ENCODE measurements at places on chromosomes 6 and 20.
A peak's percentile ranks its signal among the peaks of the same experiment; 100 is the strongest.

DNA sequence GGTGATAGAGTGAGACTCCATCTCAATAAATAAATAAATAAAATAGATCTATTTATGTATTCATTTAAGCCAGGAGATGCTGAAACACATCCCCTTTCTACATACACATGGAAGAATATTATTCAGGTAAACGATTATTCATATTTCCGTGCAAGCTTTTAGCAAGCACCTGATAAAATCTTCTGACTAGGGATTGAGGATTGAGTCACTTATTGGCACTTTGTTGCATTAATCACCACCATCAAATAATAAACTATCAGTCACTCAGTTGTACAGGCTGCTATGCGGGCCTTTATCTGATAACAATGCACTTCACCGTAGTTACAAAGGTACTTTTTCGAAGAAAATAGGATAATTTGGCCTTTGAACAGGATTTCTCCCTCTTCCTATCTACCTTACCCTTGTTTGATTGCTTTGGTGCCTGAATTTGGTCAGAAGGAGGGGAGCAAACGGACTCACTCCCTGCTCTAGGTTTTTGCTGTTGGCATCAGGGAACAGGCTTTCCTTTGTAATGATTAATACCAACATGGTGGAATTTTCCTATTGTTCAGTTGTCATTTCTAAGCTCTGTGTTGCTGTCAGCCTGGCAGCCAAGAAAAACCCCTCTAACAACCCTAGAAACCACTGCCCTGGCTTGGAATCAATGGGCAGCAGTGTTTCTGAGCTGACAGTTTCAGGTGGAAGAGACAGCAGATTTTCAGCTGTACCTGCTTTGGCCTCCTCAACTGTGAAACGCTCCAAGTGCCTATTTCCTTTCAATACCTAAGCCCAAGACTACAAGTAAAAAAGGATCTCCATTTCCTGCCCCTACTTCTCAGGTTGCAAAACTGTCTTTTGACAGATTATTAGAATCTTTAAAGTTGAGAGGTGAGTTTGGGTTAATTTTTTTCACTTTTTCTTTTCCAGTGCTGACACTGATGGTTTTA is 63.0 kb downstream of the MYB start:
- DNase-seq: no peak

DNA sequence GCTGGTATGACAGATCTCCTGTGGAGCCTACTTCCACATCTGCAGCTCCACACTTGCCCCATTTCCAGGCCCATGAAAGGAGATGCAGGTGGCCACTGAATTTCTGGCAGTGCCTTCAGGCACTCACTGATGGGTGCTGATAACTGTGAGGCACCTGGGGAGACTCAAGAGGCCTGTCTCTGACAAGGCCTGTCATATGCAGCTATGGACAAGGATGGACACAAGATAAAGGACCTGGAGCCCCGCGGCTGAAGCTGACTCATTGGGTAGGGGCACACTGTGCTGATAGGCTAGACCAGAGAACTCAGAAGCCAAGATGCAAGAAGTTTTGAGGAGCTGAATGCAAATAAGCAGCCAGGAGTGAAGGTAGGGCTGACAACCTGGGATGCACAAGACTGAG is 81.0 kb upstream of the LRFN2 start:
- no peak for DNase-seq

DNA sequence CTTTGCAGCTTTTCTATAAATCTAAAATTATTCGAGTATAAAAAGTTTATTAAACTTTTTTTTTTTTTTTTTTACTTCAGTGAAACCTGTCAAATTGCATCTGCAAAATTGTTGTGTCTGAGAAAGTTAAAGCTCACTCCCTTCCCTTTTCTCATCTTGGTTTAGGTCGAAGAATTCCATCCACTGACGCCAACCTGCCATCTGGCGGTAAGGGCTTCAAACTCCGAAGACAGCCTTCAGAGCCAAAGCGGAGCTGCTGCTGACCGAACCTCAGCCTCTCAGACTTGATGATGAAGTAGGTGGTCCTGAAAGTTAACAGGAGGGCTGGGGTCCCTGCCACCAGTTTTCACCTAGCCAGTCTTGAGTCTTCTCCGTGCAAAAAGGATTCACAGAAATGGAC is 29.6 kb upstream of the VAPB start:
- no peak for DNase-seq

GRCh38 chr20:59392736-59393135 is 92.3 kb downstream of the EDN3 start:
- no peak for DNase-seq

DNA sequence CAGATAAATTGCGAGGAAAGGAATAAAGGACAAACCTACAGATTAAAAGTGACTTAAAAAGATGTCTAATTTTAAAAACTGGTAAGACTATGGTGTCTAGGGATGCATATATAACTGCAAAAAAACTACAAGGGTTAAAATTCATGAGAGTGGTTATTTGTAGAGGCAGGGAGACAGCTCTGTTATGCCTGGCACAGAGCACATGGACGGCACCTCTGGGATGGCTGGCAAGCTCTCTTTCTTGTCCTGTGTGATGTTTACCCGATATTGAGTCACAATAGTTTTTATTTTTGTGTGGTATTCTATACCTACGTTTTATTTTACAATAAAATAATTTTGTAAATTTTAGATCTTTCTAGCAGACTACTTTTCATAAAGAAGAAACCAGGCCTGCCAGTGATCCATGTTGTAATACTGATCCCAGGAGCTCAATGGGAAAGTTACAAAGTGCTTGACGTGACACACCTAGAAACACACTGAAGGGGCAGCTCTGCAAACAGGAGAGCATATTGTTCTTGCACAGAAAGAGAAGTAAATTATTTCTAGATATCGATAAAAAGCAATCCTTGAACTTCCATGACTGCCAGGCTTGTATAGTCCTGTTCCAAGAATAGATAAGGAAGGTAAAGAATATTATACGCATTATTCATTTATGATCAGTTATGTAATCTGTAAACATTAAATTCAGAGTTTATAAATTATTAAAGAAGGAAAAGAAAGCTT is 290.0 kb downstream of the PTPRK start:
- DNase-seq: no peak

DNA sequence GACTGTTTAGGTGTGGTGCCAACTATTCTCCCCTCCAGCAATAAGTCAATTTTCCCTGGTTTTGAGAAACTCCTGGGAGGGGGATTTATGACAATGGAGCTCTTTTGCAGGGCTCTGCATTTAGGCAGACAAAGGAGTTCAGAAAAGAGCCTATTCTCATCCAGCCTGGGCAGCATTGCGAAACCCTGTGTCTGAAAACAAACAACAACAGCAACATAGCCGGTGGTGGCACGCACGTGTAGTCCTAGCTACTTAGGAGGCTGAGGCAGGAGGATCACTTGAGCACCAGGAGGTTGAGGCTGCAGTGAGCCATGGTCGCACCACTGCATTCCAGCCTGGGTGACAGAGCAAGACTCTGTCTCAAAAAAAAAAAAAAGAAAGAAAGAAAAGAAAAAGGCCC is 6.4 kb downstream of the CLPS start:
- DNase-seq: no peak

- no peak for DNase-seq
Observed at GRCh38 chr6:43825187-43826115, 55.4 kb downstream of the VEGFA start.

DNA sequence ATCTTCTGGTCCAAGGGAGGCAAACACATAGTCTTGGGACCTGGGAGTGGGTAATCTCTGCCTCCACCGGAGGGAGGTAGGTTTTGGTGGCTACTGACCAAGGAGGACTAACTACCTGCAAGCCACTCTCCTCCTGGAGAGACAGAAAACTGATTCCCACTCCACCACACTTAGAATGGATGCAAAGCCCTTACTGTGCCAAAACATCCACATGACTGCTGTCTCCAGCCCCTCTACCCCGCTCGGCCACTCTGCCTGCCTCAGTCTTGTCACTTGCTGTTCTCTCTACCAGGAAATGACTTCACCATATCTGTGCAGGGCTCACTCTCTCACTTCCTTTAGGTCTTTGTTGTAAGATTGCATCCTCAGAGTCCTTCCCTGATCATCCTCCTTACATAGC is 129.5 kb upstream of the ARG1 start:
- DNase-seq: peak; percentile 4

- DNase-seq: no peak
Observed at GRCh38 chr6:99189823-99190721, 159.4 kb downstream of the FAXC start.

- DNase-seq: no peak
Observed at GRCh38 chr6:52834481-52834880, 6.1 kb downstream of the GSTA5 start.

DNA sequence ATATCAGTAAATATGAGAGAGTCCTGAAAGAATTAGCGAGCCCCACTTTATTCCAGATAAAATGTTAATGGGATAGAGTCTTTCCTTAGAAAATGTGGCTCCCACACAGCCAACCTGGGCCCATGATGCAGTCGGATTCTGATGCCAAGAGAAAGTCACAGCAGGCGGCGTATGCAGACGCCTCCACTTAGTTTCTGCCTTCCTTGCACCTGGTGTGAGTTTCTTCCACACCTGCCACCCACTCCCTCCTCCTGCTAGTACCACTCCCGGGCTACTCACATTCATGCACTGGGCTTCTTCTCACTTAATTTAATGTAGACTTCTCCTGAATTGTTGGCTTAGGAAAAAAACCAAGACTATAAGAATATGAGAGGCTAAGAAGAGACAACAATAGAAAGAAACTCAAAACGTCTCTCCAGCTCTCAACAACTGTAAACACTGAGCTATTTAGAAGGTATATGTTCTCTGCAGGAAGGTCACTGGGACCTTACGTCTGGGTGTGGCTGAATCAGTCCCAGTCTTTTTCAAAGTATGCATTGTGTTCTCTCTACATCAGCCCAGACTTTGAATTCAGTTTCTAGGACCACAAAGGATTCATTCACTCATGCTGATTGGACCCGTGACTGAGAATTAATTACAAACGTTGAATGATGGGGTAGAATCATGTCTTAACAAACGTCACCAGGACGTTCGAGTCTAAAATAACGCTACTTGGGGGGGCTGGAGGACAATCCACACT is 70.4 kb downstream of the GCNT2 start:
- no peak for DNase-seq

- DNase-seq: no peak
Observed at GRCh38 chr6:122079916-122080315, 319.5 kb upstream of the HSF2 start.

DNA sequence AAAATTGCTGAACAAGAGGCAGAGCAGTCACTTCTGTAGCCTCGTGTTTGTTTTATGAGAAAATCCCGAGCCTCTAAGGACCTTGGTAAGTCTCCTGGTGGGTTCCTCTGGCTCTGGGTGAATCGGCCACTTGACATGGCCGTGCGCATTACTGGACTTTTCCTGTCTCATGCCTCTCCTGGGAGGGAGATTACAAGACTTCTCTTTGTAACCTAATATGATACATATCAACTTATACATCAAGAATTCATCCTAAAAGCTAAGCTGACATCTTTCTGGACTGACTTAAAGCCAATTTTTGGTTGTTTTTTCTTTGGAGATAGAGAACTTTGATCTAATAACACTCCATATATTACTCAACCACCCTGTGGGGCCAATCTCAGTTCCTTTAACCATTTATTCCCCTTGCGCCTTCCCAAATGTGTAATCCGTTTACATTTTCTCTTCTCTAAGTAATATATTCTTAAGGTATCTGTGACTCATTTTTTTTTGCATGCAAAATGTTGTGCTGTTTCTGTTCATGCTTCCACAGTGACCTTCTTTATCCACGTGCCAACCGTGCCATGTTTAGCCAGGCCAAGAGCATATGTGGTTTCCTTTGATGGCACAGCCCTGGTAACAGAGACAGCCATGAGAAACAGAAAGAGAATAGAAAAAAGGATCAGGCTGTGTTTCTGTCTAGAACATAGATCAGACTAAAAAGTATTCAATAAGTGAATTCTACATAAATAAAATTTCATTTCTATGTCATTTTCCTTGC is 47.5 kb upstream of the JAG1 start:
- no peak for DNase-seq

DNA sequence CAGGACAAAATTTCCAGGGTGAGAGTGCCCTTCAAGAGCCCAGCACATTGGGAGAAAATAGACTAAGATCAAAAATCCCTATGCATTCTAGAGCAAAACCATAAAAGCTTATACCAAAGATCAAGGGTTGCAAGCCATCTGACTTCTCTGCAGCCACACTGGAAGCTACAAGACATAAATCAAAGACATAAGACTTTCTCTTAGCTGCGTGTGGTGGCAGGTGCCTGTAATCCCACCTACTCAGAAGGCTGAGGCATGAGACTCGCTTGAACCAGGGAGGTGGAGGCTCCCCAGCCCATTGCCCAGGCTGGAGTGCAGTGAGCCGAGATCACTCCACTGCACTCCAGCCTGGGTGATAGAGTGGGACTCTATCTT is 91.9 kb upstream of the NXT1 start:
- no peak for DNase-seq

GRCh38 chr6:107784669-107785068 is 39.4 kb downstream of the SCML4 start:
- DNase-seq: no peak

GRCh38 chr6:112466373-112467151 is 119.4 kb downstream of the RFPL4B start:
- DNase-seq: no peak

DNA sequence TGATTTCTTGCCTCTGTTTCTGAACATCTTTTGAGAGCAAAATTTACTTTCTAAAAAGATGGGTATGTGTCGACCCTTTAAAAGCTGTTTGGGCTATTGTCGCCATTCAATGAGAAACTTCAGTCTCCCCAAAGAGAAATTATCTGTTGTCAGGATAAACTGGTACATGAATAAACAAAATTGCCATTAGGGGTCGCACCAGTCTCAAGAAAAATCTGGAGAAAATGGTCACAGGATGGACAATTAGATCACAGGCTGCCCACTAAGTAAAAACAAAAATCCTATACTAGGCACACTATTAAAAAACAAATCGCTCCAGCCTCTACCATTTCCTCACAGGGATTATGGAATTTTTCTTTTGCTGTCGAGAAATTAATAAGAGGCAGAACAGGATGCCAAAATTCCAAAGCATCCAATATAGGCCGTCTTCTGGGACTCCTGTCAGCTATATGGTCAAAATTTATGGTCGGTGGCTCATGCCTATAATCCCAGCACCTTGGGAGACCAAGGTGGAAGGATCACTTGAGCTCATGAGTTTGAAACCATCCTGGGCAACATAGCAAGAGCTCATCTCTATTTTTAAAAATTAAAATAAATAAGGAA is 5.5 kb upstream of the HLA-E start:
- peak; percentile 77 for DNase-seq

- no peak for DNase-seq
Observed at GRCh38 chr20:38558596-38559360, 22.2 kb upstream of the ADIG start.

GRCh38 chr6:67496191-67496590 is 1138.9 kb upstream of the ADGRB3 start:
- DNase-seq: no peak
